ENCODE measurements at places on chromosomes 4 and X. TPM values are rescaled to one million over a fixed set of nuclear protein-coding genes. Genes with fewer than 3 reads are reported as not detected.

PDHA1 gene
- total RNA-seq = 127 TPM

IQSEC2 gene
- total RNA-seq = 4.8 TPM

EREG gene
- 0.13 TPM for total RNA-seq

PITX2 gene
- not detected for total RNA-seq

SLIT2 gene
- 17.0 TPM for total RNA-seq

CXCL8 gene
- 2.1 TPM for total RNA-seq

CXorf49B gene
- not detected for total RNA-seq

MSN gene
- total RNA-seq = 310 TPM

LETM1 gene
- total RNA-seq = 94.9 TPM
